Omental fat pad (tissue), 4 donors: ENCODE measurements at places on chromosomes 3 and 15. TPM values are rescaled to one million over a fixed set of nuclear protein-coding genes. Genes with fewer than 3 reads are reported as not detected.

DNA sequence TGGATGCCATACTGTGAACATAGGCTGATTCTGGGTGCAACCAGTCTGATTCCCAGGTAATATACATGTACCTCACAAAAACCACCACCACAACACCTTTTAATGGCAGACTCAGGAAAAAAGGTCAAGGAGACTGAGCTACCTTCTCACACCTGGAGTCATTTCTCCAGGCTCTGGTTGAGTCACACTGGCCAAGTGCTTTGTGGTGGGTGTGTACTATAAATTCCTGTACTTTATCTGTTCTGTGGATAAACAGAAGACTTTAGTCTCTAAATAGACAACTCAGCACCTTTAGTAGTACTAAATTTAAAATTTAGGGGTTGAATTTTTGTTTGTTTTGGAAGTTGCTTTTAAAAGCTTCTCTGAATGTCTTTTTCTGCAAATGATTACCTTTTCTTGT, 46.7 kb downstream of the TOP2B start:
- DNase-seq = no peak

DNA sequence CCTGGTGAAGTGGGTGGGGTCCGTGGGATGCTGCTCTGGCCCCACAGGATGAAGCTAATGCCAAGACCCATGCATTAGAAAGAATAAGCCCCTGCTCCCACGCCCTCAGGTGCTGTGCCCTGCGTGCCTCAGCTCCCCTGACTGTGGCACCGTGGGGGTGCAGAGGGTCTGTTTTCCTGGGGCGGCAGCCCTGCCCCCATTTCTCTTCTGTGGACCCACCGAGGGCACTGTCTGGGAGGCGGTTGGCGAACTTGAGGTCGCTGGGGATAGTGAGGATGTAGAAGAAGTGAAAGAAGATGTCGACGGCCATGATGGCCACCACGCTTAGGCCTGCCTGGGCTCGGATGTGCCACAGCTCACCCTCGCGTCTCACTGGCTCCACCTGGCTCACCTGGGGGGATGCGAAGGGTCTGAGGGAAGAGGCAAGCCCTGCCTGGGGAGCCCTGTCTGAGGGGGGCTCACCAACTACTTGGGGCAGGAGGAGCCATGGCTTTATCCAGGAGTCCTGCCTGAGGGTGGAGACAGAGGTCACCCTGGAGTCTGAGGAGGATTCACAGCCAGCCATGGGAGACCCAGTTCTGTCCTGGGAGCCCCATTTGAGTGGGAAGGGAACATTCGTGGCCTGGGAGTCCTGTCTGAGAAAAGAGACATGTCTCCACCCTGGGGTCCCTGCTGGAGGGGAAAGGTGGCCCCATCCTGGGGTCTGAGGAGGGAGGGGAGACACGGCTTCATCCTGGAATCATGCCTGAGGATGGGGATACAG, 5.1 kb downstream of the HHATL start:
- DNase-seq = peak; percentile 17

- DNase-seq = no peak
Observed at GRCh38 chr3:45944830-45945620, 1.8 kb downstream of the CXCR6 start.

- DNase-seq = no peak
Observed at GRCh38 chr3:30355622-30356021, 250.8 kb upstream of the TGFBR2 start.

DNA sequence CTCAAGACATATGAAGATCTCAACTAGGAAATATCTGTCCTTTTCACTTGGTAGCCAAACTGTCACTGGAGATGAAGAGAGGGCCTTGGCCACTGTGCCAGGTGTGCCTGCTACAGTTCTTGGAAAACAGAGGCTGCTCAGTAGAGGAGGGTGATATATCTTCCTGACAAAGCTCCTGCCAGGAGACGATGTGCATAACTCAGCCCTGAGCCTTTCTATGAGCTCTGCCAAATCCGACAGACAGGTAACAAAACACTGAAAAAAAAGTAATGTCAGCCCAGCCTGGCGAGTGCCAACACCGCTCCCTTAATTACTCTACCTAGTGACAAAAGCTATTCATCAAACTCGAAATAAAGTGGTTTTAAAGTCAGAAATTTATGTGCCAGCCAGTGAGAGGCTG, 123.2 kb downstream of the MFSD1 start:
- no peak for DNase-seq

DNA sequence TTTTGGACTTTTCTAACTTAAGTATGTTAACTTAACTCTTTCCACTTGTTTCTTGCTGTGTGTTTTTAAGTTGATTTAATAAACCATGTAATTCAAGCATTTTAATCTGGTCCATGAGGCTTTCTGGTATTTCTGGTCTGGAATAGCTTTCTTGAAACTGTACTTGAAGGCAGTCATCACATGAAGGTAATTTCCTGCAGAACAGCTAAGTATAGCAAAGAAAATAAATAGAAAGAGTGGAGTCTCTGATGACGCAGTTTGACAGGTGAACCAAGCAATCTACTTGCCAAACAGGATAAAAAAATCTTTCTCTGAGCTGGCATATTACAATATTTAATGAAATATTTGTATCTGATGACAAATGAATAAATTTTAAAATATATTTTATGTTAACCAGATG, 74.9 kb downstream of the BTLA start:
- DNase-seq = no peak

- no peak for DNase-seq
Observed at GRCh38 chr15:68129072-68129471, 75.0 kb downstream of the PIAS1 start.

DNA sequence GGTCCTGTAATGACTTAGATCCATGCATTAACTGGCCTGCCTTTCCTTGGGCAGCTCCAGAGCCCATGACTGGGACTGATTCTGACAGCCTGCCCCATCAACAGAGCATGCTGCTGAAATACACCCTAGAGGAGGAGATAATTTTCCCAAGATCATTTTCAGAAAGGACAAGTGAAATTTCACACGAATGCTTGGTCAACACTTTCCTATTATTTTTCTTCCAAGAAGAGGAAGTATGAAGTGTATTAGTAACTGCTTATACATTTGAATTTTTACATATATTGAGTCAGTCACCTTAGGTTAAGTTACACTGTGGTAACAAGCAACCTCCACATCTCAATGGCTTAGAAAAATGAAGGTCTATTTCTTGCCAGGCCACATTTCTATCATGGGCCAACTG, 9.7 kb upstream of the NMNAT3 start:
- DNase-seq = no peak

Gene KNL1
- total RNA-seq = 0.19 TPM

- no peak for DNase-seq
Observed at GRCh38 chr15:42553554-42553953, 4.9 kb downstream of the HAUS2 start.

DNA sequence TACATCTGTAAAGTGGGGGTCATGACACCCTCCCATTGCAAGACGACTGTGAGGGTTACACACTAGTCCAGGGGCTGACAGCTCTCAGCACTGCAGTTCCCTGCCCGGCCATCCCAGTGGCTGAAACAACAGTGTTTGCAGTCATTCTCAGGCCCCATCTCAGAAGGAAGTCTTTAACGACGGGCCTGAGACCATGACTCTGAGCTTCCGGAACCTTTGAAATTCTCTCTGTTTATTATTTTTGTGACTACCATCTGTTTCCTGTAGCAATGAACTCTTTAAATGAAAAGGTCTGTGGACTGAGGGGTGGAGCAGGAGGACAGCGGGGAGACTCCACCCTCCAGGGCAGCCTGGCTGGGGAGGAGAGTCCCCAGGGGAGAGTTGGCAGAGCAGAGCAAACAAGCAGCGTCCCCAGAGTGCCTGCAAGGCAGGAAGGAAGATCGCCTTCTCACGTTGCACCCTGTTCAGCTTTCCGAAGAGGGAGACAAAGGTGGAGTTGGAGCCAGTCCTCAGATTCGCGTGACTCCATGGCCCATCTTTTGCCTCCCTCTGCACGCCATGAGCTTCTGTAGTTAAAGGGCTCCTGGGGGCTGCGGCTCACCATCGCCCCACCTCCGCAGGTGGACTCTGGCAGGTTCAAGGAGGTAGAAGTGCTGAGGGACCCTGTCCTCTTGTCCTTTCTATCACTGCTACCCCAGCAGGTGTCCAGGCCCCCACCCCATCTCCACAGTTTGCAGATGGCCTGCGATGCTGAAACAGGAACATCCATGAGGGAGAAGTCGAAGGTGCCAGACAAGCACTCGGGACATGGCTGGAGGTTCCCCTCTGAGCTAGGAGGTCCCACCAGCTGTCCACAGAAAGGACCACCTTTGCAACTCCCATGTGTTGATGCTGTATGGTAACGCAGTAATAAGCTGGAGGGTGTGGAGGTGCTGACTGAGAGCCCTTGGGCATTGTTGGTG, 525.8 kb upstream of the PROK2 start:
- no peak for DNase-seq

DNA sequence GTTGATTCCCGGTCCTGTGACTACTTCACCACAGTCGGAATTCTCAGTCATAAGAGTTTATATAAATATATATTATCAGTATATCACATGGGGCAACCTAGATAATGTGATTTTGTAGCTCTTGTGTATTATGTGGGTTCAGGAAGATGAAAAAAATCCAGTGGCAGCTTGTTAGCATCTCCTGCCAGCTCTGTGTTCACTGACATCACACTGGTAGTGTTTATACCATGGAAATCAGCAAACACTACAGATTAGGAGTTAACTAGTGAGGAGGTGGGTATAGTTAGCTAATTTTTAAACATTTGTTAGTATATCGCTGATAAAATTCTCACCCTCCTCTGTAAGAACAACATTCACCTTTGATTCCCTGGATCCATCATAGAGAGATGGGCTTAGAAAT, 44.5 kb upstream of the KCNMB2 start:
- no peak for DNase-seq

DNA sequence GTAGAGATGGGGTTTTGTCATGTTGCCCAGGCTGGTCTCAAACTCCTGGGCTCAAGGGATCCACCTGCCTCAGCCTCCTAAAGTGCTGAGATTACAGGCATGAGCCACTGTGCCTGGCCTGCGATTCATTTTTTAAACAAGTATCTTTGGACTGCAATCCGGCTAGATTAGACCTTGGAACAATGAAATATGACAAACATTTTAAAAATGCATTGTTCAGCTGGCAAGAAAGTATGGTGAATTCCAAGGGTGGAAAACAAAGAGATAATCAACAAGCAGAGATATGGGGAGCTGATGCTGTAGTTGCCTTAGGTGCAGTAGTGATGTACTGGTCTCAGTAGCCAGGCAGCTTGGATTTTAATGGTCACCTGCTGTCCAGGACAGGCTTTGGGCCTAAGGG, 95.8 kb upstream of the GOLGA8J start:
- DNase-seq = no peak

Gene CIB2
- 1.4 TPM for total RNA-seq

Gene LARP6
- 69.3 TPM for total RNA-seq

DNA sequence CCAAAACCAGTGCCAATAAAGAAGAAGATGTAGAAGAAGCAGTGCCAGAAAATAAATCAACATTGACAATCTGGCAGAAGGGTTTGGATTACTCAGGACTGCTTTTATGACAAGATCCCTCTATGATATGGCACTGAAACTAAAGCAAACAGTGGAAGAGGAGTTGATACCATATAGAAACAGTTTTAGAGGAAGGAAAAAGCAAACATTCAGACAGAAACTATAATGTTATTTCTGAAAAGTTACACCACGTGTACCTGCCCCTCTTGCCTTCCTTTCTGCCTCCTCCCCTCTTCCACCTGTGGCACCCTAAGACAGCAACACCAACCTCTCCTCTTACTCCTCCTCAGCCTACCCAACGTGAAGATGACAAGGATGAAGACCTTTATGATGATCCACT, 63.0 kb downstream of the SFMBT1 start:
- no peak for DNase-seq

Gene ATP8B4
- total RNA-seq = 12.1 TPM

- DNase-seq = no peak
Observed at GRCh38 chr3:40912461-40912860, 286.8 kb upstream of the CTNNB1 start.

DNA sequence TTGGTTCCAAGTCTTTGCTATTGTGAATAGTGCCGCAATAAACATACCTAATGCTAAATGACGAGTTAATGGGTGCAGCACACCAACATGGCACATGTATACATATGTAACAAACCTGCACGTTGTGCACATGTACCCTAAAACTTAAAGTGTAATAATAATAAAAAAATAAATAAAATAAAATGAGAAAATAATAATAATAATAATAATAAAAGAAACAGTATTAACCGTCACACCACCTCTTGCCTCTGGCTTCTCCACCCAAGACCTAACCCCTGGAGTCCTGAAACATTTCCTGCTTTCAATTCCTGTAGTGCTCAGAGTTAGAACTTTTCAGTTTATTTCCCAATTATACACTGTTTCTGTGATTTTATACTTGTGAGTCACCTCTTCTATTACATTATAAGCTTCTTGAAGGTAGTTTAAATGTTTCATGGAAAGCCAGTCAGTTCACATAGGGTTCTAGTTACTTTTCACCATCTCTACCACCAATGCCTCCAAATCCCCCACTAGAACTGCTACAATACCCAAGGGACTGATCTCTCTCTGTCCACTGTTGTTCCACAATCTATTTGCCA, 18.4 kb upstream of the GHSR start:
- no peak for DNase-seq

- DNase-seq = no peak
Observed at GRCh38 chr3:47004369-47005211, 25.1 kb downstream of the NBEAL2 start.

- no peak for DNase-seq
Observed at GRCh38 chr3:68207327-68207726, 552.9 kb upstream of the SUCLG2 start.
